Pancreas (tissue), 10 donors: ENCODE measurements at places on chromosomes 6 and 20. TPM values are rescaled to one million over a fixed set of nuclear protein-coding genes. Genes with fewer than 3 reads are reported as not detected.

Gene PARD6B
- 3.1 TPM for polyA plus RNA-seq

GRCh38 chr6:122198922-122199321 is 200.5 kb upstream of the HSF2 start:
- DNase-seq = no peak

Gene MUC21
- 0.23 TPM for polyA plus RNA-seq

Gene CST4
- polyA plus RNA-seq = not detected

GRCh38 chr6:50249493-50249892 is 199.8 kb upstream of the DEFB112 start:
- no peak for DNase-seq

Gene SLC25A27
- polyA plus RNA-seq = 63.2 TPM

Gene DEFB124
- polyA plus RNA-seq = not detected

DNA sequence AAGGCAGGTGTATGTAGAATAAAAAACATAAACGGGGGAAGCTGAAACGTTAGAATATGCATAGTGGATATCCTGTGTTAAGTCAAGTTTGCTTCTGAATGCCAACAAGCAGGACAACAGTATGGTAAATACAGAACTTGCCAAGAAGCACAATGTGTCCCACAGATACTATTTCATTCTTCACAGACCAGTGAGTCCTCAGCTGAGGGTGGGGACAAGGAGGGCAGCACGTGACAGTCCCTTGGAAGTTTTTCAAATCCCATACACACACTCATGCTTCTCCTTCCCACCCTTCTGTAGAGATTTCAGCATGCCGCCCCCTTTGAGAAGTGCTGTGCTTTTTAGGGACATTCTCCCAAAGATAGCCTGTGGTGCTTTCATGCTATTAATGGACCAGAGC is 268.5 kb upstream of the ECI2 start:
- DNase-seq = no peak

Gene SLC17A3
- polyA plus RNA-seq = 0.02 TPM

Gene CLPSL1
- polyA plus RNA-seq = 83.2 TPM

Gene TGM2
- 12.9 TPM for polyA plus RNA-seq

Gene ABT1
- polyA plus RNA-seq = 10.2 TPM

DNA sequence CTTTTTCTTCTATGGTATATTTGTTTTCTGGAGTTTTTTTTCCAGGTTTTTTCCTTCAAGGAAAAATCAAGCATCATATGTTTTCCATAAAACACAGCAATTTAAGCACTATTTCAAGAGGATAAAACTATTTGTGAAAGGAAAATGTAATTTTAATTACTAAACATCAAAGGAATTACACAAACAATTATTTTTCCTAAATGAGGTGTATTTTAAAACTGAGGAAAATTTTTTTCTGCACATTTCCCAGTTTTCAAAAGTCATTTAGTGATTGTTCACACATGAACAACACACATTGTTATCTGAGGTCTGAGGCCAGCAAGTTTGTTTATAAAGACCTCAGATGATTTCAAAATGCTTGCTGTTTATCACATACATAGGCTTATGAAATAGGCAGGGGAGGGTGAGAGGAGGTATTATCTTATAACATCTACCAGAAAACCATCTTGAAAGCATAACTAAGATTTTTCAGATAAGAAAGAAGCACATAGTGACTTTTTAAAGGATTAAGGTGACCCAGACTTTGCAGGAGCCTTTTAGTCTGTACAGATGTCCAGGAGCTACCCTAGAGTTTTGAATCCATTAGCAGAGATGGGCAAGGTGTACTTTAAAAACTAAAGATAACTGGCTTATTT is 381.6 kb downstream of the GJA1 start:
- DNase-seq = no peak

Gene TTI1
- polyA plus RNA-seq = 10.1 TPM

GRCh38 chr20:45041464-45042337 is 59.2 kb downstream of the KCNS1 start:
- no peak for DNase-seq

Gene BPIFB2
- polyA plus RNA-seq = not detected

Gene CABLES2
- 2.9 TPM for polyA plus RNA-seq

Gene FLRT3
- polyA plus RNA-seq = 0.72 TPM

- no peak for DNase-seq
Measured at GRCh38 chr6:25369036-25369432, 89.9 kb downstream of the CARMIL1 start.

Gene HLA-DQB1
- 22.8 TPM for polyA plus RNA-seq
